Left renal pelvis (tissue), 4 donors: ENCODE measurements at places on chromosomes 7 and 10. TPM values are rescaled to one million over a fixed set of nuclear protein-coding genes. Genes with fewer than 3 reads are reported as not detected.

Gene PILRA
- 4.7 TPM for polyA plus RNA-seq

Gene RBM28
- 37.9 TPM for polyA plus RNA-seq

Gene ADRB1
- 0.06 TPM for polyA plus RNA-seq

DNA sequence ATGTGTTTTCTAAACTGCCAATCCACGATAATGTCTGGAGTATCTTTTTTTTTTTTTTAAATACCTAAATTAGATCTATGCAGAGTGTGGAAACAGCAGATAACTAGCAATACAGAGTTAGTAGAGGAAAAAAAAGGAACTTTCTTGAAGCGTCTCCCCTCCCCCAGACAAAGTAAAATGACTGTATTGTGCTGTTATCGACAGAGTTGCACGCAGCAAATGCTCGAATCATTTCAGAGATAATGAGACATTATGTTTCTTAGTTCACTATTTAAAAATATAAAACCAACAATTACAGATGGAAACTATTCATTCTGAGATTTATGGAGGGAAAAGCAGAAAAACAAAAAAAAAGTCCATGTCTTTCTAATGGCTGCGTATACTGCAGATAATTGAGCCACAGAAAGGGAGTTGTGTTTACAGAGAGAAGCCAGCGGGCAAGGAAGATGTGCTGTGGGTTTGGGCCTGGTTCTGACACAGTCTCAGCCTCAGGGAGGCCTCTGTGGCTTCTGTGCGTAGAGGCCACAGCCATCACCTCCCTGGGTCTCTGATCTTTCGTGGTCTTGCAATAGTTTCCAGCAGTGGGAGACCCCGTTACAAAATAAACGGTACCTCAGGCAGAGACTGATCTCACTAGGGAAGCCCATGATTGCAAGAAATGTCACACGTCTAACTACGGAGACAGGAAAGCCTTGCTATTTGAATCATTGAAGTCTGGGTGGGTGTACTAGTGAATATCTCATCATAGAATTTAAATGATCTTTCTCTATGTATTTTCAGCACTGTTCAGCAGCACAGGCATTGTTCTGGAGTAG, 19.1 kb upstream of the KLF6 start:
- no peak for DNase-seq

Gene GPC2
- polyA plus RNA-seq = 18.3 TPM

GRCh38 chr10:31399631-31400030, 80.6 kb downstream of the ZEB1 start:
- no peak for DNase-seq

DNA sequence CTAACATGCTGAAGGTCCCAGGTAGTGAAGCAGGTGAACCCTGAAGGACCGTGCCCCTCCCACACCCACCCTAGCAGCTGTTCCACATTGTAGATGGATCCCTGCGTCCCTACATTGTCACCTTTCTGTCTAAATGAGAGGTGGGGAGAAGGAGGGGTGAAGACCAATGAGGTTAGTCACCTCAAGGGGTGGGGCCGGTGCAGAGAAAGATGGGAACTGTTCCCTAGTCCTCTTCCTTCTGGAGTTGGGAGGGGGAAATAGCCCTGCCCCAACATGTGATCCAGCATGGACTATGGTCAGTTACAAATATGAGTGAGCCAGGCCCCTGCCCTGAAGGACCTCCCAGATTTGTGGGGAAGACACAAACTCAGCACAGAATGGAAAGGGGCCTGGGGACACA, 124.5 kb downstream of the LHPP start:
- no peak for DNase-seq

GRCh38 chr7:8151161-8151725, 110.7 kb downstream of the ICA1 start:
- no peak for DNase-seq

GRCh38 chr7:116393654-116394053, 105.9 kb upstream of the CAV2 start:
- peak; percentile 22 for DNase-seq
